Cardiac septum (tissue), 1 donor: ENCODE measurements at places on chromosomes 13 and 19. TPM values are rescaled to one million over a fixed set of nuclear protein-coding genes. Genes with fewer than 3 reads are reported as not detected.

DNA sequence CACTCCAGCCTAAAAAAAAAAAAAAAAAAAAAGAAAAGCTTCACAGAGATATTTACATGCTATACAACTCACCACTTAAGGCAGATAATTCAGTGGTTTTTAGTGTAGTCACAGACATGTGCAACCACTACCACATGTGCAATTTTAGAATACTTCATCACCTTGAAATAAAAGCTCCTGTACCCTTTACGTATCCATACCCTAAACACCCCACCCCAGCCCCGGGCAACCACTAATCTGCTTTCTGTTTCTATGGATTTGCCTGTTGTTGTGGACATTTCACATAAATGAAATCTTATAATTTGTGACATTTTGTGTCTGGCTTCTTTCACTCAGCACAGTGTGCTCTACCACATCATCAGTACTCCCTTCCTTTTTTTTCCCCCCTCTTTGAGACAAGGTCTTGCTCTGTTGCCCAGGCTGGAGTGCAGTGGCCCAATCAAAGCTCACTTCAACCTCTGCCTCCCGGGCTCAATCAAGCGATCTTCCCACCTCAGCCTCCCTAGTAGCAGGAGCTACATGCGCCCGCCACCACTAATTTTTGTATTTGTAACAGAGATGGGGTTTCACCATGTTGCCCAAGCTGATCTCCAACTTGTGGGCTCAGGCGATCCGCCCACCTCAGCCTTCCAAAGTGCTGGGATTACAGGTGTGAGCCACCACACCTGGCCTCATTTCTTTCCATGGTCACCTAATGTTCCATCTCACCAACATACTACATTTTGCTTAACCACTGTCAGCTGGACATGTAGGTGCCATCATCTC lies 4.0 kb downstream of the DDX39A start:
- no peak for DNase-seq

DNA sequence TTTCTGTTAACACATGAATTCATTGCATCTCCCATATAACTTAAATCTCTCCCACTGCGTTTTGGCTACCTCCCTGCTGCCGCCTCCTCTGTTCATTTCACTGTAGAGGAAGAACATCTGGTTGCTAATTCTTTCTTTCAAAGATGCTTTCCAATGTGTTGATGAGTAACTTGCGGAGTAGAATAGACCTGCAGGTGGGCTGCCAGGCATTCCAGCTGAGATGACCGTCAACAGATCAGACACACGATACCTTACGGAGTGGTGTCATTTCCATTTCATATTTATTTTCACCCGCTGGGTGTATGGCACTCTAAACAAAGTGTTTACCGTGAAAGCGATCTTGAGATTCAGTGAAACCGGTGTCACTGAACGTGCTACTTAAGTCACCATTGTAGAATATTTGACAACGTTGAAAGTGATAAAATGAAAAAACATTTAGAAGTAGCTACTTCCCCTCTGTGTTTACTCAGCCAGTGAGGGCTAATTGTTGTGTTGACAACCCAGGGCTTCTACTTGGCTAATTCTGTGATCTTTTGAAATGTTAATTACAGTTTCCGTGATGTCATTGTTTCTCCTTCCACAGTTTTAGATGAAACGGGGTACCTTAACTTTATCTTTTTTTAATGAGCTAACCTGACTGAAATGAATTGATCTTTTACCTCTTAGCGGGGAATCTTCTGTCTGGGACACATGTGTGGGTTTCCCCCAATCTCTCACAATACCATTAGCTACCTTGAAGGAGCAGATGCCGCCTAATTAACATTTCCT lies 228.5 kb upstream of the ARGLU1 start:
- no peak for DNase-seq

Gene C19orf38
- 0.32 TPM for total RNA-seq

Gene TJP3
- not detected for total RNA-seq

Gene RASIP1
- total RNA-seq, result 13.6 TPM

- DNase-seq, result no peak
Measured at GRCh38 chr13:99973163-99973807, 1.7 kb upstream of the ZIC5 start.

GRCh38 chr13:26949701-26950502 lies 189.3 kb upstream of the GPR12 start:
- no peak for DNase-seq

GRCh38 chr13:90751026-90751425 lies 596.5 kb upstream of the MIR17HG start:
- no peak for DNase-seq

DNA sequence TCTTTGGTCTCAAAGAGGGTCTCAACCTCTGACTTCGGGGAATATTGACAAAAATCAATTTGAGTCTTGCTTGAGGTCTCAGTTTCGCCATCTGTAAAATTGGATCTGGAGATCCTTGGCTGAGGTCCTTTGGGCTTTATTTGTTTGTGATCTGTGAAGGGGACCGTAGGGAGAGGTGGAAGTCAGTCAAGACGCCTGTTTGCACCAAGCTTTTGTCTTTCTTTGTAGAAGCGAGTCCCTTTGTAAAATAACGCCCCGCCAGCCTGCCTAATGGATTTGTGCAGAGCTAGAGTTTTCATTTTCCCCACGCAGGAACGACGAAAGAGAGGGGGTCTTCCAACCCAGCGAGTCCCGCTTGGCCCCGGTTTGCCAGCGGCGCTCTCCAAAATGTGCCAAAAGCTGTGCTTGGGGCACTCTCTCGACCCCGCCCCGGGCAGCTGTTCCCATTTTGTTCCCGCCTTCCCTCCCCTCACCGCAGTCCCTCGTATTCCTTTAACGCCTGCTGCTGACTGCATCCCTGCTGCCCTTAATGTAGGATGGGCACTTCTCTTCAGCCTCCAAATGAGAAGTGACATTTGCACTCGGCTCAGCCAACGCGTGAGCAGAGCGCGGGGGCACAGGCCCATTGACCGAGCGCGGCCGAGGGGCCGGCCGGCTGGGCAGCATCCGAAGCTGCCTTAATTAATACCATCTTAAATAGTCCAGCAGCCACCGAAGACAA lies 13.0 kb downstream of the ZIC5 start:
- no peak for DNase-seq

- no peak for DNase-seq
Measured at GRCh38 chr13:41621716-41622431, 164.5 kb downstream of the RGCC start.

Gene CGB5
- total RNA-seq, result not detected

DNA sequence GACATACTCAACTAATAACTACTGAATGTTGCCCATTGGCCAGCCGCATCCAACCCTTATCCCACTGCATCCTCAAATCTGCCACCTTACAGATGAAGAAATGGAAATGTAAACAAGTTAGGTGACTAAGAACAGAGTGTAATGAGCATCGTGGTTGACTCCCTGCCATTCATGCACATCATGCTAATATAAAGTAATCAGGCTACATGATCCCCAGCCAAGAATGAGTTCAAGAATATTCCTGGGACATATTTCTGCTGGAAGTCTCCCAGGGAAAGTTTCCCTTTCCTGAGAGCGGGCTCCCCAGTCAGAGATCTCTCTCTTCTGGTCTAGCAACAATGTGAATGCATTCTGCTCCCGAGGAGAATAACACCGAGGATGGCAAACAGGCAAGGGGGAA lies 55.9 kb upstream of the SERP2 start:
- no peak for DNase-seq

- no peak for DNase-seq
Measured at GRCh38 chr19:54107876-54108490, 5.3 kb downstream of the NDUFA3 start.

- DNase-seq, result no peak
Measured at GRCh38 chr13:45133396-45134118, 13.2 kb downstream of the GTF2F2 start.

DNA sequence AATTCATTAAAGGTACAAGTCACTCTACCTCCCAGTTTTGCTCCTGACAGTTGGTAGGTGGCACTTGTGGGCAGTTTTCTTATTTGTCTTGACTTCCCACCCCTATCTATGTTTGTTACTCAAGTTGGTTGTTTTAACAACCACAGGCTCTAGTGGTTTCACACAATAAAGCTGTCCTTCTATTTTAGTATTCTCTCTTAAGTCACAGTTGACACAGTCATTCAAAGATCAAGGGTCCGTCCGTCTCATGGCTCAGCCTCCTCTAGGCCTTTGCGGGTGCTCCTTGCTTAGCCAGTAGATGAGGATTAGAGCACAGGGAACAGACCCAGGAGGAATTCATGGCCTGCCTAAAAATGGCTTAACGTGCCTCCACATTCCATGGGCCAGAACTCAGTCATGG lies 573.7 kb downstream of the IRS2 start:
- no peak for DNase-seq

GRCh38 chr13:43661161-43661830 lies 125.5 kb downstream of the ENOX1 start:
- no peak for DNase-seq

GRCh38 chr19:17648097-17648660 lies 40.0 kb downstream of the UNC13A start:
- no peak for DNase-seq

- no peak for DNase-seq
Measured at GRCh38 chr19:28135825-28136224, 1077.1 kb downstream of the UQCRFS1 start.

Gene DAZAP1
- 81.2 TPM for total RNA-seq

DNA sequence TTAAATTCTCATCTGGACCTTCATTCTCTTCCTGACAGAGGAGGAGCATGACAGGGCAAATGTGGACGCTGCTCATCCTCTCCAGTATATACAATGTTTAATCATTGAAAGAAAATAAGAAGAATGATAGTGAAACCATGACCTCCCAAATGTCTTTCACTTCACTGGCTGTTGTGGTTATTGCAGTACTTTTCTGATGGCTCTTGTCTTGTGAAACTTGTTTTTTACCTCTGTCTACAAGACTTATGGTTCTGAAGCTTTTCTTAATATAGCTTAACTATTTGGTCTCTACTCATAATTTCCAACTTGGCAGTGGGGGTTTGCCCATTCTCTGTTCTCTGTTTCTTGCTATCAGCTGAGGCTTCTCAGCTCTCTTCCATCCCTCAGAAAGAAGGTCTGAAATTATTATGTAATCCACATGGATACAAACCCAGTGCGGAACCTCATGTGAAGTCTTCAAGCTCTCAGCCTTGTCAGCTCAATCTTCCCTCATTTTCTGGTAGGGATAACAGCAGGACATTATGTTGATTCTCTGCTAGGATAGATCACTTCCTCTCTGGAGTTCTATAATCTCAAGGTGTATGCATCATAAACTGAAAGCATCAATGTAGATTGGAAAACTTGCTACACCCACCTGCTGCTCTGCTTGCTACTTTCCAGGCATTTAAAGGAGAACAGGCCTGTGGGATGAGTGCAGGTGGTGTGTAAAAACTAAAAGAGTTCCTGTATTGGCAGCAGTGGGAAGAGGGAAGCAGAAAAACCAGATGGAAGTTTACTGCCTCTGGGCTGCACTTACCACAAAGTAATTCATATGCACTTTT lies 250.3 kb upstream of the HTR2A start:
- DNase-seq, result no peak

- DNase-seq, result no peak
Measured at GRCh38 chr13:44573790-44574465, 2.2 kb downstream of the TSC22D1 start.

DNA sequence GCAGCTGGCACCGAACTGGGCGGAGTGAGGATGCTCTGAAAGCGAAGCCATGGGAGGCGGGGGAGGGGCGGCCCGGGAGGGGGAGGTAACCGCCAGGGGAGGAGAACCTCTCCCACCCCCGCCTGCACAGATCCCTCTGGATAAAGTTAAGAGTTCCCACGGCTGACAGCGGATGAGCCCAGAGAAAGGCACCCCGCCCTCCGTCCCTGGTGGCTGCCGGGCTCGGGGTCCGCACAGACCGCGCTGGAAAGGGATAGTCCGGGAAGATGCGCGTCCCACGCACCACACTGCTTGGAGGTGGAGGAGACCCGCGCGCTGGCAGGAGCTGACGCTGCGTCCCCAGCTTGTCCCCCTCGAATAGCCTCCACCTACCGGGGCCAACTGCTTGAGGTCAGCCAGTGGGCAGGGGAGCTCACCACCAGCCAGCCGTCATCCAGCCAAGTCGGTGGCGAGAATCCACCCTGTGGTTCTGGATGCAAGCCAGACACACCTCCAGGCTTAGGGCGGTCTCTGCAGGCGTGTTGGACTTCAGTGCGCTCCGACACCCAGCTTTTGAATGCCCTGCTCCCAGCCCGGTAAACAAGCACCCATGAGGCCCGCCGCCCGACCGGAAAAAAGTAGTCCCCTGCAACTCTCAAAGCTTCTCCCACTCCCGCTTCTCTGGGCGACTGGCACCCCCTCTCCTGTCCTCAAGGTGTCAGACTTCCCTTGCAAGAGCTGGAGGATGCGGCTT lies at the start of gene TRPC4:
Gene TRPC4, minus strand, starts transcription at position 17 of the 733 bp plus-strand sequence. CDS start 86,439 bp downstream, outside the sequence.
- no peak for DNase-seq

GRCh38 chr13:34883396-34883795 lies 58.7 kb upstream of the NBEA start:
- DNase-seq, result no peak

Gene AP1M2
- not detected for total RNA-seq

- no peak for DNase-seq
Measured at GRCh38 chr13:77860507-77860981, 58.1 kb downstream of the EDNRB start.

Gene DMKN
- total RNA-seq, result 4.2 TPM

DNA sequence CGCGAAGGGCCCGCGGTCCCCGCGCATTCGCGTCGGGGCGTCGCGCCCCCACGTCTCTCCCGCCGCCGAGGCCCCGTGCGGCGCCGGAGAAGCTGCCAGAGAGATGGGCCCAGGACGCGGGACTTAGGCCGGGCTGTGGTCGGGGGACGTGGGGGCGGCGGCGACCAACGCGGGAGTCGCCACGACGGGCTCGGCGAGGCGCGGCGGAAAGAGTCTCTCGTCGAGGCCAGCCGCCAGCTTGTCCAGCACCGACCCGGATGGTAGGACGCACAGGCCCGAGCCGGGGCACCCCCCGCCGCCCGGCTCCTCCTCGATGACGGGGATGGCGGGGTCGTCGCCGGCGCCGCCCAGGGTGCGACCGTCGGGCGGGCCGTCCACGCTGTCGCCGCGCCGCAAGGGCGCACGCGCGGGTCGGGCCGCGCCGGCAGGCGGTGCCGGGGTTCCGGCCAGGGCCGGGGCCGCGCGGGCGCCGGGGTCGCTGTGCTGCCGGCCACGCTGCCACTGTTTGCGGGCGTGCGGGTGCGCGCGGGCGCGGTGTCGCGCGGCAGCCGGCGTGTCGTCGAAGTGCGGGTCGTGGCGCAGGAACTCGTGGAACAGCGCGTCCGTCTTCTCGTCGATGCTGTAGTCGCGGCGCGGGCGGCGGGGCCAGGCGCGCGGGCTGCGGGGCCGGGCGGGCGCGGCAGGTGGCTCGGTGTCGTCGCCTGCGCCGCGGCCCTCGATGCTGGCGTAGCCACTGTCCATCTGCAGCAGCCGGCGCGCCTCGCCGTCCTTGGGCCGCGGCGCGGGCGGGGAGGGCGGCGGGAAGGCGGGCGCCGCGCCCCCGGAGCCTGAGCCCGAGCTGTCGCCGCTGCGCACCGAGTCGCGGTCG lies 8.5 kb downstream of the CBARP start:
- no peak for DNase-seq

Gene ZNF155
- 6.4 TPM for total RNA-seq

Gene METTL21C
- total RNA-seq, result not detected

Gene S1PR5
- 0.75 TPM for total RNA-seq

Gene RUBCNL
- total RNA-seq, result 1.9 TPM

Gene ZNF99
- 0.11 TPM for total RNA-seq

Gene MPND
- 14.9 TPM for total RNA-seq
